ENCODE measurements at places on chromosomes 4 and X.

GRCh38 chr4:105025263-105026017, 121.2 kb upstream of the TET2 start:
- DNase-seq: no peak

GRCh38 chr4:15654593-15655222, 449 bp downstream of the FBXL5 start:
- peak; percentile 80 for DNase-seq

- DNase-seq: no peak
Measured at GRCh38 chr4:114728426-114728825, 129.8 kb downstream of the UGT8 start.

GRCh38 chrX:112816908-112817307, 23.7 kb downstream of the AMOT start:
- no peak for DNase-seq

DNA sequence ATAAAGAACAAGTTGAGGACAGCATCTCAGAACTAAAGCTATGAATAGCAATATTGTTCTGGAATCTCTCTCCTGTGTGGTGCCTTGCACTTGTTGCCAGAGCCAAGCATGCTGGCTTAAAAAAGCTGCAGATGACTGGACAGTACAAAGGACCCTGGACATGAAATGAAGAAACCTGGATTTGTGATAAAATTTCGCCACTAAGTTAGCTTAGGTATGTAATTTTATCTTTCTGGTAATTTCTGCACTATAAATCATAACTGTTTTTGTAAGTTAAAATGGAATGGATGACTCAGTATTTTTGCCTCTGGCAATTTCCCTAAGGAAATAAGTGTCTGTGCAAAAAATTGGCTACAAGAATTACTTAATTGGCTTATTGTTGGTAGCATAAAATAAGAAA, 317.2 kb downstream of the CAMK2D start:
- DNase-seq: no peak

DNA sequence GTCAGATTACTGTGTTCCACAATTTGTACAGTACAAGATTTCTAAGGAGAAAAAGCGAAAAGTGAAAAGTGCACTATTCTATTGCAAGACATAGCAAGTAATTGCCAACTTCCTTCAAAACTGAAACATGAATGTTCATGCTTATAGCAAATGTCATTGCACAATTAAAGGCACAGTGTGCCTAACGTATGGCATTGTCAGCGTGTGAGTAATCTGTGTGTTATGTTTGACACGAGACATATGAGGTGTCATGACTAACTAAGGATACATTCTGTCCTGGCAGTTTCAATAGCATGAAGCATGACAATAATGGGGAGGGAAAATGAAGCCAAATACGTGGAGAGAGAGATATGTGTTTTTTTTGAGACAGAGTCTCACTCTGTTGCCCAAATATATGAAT, 33.6 kb upstream of the TBC1D9 start:
- DNase-seq: no peak

DNA sequence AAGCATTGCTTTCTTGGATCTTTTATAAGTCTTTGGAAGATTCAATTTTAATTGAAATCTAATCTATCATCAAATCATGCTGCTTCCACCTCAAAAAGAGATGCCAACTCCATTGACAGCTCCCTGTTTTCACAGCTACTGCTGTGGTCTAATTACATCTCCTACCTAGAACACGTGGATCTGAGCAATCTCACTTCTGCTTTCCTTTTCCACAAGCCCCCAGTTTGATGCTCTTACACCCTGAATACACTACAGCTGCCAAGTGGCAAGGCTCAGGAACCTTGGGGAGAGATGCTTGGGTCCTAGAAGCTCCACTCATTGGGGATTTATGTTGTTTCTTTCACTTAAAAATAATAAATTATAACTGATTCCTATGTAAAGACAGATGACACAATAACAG, 172.0 kb downstream of the CFAP299 start:
- DNase-seq: no peak

DNA sequence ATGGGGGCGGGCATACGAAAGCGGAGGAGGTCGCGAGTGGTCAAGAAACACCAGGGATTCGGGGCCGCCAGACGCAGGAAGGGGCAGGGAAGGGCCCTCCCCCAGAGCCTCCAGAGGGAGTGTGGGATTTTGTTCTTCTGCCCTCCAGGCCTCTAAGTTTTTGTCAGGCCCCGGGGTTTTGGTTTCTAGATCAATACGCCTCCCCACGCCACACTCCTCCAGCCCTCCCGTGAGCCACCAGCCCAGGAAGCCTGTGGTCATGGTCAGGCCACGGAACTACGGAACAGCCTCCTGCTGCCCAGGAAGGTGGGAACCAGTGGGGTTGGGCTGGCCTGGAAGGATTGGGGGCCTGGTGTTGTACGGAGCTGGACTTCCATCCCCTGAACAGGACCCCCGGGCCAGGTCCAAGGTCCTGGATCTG, 38.4 kb downstream of the CPLX1 start:
- no peak for DNase-seq

- DNase-seq: no peak
Measured at GRCh38 chr4:181966104-181966551, 277.1 kb upstream of the TENM3 start.

- no peak for DNase-seq
Measured at GRCh38 chr4:185237175-185237574, 27.8 kb downstream of the SNX25 start.

DNA sequence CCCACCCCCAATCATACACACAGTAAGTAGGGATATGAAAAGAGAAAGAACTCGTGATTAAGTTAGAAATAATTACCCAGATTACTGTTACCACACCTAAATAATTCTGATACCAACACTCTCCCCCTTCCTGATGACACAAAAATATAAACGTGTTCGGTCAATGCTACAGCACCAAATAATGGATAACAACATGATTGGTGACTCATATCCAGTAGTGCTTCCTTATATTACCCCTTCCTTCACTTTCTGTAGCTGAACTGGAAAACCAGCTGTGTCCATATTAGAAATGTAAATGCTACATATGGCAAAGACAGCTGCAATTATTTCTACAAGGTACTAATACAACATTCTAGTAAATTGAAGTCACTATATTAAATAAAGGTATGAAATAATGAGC, 20.8 kb downstream of the EIF4E start:
- no peak for DNase-seq

GRCh38 chr4:5712517-5712916, 1.5 kb downstream of the EVC start:
- no peak for DNase-seq

GRCh38 chrX:53300157-53300556, 18.8 kb upstream of the IQSEC2 start:
- peak; percentile 15 for DNase-seq

DNA sequence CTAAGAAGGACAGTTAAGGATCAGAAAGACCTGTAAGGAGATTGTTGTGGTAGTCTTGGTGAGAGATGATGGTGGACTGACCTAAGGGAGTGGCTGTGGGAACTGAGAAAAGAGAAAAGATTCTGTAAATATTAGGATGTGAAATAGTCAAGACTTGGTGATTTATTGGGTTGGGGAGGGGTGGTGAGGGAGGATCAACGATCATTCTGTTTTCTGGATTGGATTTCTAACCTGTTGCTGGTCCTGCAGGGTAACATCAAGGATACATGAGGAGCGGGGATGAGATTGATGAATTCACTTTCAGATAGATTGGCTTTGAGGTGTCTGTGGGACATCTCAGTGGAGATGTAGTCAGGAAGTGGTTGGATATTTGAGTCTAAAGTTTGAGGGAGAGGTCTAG, 1.4 kb downstream of the PIN4 start:
- DNase-seq: no peak

DNA sequence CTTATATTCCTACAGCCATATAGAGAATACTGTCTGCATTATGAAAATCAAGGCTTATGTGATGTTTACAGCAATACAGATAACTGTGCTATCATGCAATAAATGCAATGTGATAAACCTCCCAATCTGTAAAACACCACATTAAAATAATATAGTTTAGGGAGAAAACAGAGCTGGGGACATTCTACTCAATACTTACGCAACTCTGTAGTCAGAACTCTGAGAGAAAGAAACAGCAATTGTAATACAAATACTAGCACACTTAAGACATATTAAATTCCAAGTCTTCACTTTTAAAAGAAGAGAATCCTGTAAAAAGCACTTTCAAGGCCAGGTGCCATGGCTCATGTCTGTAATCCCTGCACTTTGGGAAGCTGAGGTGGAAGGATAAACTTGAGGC, 61.4 kb downstream of the ANKRD17 start:
- no peak for DNase-seq

DNA sequence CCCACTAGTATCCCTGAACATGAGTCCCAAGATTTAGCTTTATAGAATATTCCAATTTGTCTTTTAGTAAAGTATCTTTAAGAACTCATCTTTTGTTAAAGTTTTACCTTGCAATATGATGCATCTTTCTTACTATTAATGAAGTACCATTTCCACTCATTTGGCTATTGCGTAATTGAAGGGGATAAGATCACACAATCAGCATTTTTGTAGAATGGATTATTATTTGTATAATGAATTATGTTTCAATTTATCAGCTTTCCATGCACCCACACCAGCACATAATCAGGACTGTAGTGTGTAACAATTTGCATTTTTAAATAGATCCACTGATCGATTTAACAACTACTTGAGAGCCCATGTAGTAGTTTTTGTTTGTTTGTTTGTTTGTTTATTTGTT, 1364.9 kb upstream of the IGFBP7 start:
- DNase-seq: no peak

DNA sequence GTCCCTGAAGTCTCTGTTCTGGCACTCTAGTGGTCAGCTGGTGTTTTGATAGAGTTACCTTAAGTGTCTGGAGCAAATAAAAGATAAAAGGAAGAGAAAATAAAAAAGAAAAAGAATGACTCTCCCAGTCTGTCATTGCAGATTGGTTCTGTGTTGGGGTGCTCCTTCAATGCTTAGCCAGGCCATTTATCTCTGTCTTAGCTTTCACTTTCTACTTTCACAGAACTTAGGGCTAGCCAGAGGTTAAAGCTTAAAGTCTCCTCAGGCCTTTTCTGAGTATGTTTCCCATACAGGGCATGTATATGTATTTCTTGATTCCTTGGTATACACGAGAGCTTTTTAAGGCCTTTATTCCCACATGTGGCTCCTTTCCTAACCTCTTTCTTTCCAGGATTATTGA, 83.1 kb upstream of the TEX13D start:
- no peak for DNase-seq

DNA sequence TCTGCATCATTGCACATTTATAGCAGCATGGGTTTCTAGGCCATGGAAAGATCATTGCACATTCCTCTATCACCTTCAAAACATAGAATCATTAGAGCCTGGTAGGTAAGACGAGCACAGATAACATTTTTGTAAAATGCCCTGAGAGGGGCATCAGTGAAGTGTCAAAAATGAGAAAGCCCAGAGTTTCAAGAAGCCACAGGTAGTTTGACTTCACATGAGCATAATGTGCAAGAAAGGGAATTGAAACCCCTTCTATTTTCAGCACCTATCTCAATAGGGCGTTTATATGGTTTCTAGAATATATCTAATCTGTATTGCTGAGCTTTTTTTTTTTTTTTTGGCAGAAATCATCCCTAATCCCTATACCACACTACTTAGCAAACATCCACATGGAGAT, 2441.7 kb downstream of the ARAP2 start:
- DNase-seq: no peak

GRCh38 chr4:54032558-54033135, 31.8 kb downstream of the CHIC2 start:
- DNase-seq: no peak

DNA sequence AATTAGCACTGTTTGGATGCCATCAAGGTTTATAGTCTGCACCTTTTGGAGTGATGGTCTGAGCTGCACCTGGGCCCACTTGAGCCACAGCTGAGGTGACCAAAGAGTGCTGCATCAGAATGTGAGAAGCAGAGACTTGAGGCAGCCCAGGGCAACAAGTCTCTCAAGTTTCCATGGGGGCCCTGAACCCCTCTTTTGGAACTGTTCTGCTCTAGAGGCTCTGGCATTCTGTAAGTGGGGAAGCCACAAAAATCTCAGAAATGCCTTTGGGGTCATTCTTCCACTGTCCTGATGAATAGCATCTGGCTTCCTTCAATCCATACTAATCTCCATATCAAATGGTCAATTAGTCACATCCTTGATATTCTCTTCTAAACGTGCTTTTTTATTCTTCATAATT, 298.4 kb upstream of the MAOA start:
- no peak for DNase-seq

- no peak for DNase-seq
Measured at GRCh38 chrX:133415276-133416105, at the start of gene GPC4. Gene GPC4, minus strand, starts transcription at chrX:133415489. Its CDS starts 524 bp downstream, at chrX:133414965.

DNA sequence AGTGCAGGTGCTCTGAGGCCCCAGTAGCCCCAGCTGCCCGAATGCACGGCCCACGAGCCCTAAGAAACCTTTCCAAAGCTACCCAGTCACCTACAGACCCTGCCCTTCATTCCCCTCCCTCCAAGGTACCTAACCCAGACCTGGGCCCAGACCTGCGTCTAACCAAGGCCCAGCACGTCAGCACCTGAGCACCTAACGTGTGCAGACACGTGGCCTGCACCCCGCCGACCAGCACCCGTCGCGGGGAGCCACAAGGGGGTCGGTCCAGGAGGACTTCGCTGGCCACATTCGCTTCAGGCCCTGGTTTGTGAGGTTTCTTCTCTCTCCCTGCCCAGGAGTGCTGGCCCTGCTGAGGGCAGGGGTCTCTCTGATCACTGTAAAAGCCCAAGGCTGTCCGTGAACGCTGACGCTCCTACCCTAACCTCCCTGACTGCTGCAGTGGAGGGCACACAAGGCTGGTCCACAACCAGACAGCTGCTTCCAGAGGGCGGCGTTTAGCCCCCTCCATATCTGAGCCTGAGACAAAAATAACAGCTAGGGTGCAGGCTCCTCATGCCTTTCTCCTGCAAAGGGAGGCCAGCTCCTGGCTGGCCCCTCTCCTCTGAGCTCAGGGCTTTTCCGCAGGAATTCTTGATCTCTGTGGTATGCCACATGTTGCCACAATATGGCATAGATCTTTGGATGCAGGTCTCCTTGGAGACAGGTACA, 31.8 kb downstream of the WDR1 start:
- peak; percentile 75 for DNase-seq

DNA sequence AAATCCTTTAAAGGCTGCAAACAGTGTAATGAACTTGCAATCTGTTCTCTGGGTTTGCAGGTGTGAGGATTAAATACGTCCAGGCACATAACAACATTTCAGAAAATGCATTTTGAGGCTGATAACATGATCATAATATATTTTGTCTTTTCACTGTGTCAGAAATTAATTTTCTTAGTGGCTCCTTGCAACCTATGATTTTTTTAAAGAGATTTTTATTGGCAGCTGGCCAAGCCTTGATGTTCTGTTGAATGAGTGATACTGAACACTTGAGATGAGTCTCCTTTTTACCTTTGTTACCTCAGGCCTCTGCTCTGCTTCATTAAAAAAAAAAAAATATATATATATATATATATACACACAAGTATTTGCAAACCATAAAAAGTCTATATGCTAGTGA, 68.2 kb upstream of the TENM3 start:
- DNase-seq: no peak

GRCh38 chr4:178836865-178837264, 1394.6 kb upstream of the AGA start:
- DNase-seq: no peak

GRCh38 chr4:181647396-181648147, 595.6 kb upstream of the TENM3 start:
- DNase-seq: no peak

- DNase-seq: no peak
Measured at GRCh38 chr4:113943863-113944262, 35.6 kb downstream of the ARSJ start.
